NCI-H2029 treated with DMSO at 0.1 percent for 48 hours (cell line): ENCODE measurements at places on chromosomes 13 and 19.

DNA sequence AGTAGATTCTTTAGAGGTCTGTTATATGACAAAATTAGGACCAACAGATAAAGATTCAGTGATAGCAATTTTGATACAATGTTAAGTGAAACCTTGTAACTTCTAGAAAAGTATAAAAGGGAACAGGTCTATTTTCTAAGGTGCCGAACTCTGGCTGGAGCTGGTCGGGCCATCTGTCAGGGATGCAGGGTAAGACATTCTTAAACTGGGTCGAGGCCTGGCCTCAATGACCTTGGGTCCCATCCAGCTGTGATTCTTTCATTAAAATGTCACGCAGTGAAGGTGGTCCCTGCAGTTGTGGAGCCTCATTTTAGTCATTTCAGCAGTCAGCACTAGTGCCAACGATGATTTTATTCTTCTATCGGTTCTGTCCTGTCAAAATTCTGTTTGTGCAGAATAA is 271.9 kb upstream of the SPRY2 start:
- DNase-seq, result no peak

DNA sequence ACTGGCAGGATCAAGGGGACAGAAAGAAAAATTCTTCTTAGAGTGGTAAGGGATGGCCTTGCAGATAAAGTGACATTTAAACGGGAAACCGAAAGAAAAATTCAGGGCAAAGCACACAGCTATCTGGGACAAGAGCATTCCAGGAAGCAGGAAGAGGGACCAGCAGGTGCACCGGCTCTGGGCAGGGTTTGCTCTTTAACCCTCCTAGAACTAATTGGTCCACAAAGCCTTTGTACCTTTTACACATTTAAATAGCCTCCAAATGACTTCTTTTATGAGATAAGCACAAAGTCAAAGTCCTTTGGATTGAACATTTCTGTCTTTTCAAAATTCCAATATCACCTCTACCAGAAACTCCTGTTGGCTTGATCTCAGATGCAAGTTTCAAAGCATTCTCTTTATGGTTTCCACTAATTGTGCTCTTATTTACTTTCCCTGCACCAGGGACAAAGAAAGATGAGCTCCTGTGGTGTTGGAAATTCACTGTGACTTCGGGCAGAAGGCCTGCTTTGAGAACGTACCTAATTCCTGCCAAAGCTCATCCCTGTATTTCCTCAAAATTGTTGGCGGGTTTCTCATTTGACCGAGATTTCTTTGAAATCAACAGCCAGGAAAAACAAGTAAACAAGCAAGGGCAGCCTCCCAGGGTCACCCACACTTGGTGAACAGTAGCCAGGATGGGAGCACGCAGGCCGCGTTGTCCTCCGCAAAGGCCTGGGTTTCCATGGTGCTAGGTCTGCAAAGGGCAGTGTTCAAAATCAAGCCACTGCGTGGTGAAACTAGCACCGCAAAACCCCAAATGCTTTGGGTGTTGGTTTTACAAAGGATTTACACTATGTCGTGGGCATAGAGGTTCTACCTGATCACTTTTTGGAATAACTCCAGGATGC is 98.6 kb downstream of the IRS2 start:
- DNase-seq, result peak; percentile 92

- DNase-seq, result no peak
Observed at GRCh38 chr13:40974460-40975407, 44.4 kb downstream of the ELF1 start.

- DNase-seq, result peak; percentile 86
Observed at GRCh38 chr19:52369559-52370340, at the start of gene ZNF880. ZNF880 (plus strand) TSS chr19:52369923; CDS start chr19:52369966, 43 bp downstream.

DNA sequence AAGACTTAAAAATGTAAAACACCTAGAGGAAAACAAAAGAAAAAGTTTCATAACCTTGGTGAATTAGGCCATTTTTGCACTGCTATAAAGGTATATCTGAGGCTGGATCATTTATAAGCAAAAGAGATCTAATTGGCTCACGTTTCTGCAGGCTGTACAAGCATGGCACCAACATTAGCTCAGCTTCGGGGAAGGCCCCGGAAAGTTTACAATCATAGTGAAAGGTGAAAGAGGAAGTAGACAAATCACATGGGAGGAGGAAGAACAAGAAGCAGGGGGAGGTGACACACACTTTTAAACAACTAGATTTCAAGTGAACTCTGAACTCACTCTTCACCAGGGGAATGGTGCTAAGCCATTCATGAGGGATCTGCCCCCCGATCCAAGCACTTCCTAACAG is 1358.5 kb upstream of the PCDH9 start:
- no peak for DNase-seq

GRCh38 chr19:41407271-41407670 is 9.7 kb downstream of the BCKDHA start:
- peak; percentile 32 for DNase-seq
